ENCODE measurements at places on chromosomes 3 and 15.

DNA sequence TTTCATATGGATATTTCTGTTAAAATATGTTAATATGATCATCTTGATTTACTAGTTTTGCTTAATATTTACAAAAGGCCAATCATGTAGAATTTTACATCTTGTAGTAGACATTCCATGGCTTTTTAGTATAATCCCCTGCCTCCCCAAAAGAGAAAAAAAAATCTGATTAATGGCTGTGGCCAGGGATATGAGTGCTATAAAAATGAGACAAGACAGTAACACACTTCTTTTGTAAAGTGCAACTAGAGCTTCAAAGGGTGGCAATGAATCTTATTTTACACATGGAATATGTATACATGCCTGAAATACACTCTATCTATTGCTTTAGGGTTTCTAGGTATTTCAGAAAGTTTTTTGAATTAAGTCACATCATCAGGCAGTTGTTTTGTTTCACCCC is 112.2 kb upstream of the NANOGP8 start:
- no peak for DNase-seq

DNA sequence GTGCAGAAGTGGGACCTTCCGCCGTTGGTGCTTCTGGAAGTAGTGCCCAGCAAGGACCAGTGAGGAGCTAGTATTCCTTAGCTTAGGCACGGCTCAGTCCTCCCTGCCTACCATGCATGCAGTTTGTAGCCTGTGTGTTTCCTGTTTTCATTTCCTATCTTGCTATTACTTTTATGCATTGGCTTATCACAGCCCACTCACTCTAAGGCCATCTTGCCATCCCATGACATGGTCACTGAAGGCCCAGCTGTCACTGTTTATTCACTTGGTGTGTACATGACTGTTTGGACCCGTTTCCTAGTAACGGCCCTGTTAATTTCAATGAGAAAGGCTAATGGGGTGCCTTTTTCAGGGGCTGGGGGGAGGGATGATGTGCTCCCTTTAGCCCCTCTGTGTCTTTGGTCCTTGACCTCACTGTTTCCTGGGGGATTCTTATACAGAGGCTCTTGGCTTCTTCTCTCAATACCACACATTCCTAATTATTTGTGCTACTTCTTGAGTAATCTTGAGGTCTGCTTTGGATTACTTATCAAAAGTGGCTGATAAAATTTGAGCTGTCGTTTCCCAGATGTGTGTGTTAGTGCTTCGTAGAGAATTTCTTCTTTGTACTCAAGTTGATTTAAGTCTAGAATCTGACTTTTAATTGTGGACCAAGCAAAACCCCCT is 24.5 kb upstream of the TRAK1 start:
- DNase-seq, result no peak

- no peak for DNase-seq
Measured at GRCh38 chr3:169591983-169592644, 71.4 kb downstream of the MECOM start.

DNA sequence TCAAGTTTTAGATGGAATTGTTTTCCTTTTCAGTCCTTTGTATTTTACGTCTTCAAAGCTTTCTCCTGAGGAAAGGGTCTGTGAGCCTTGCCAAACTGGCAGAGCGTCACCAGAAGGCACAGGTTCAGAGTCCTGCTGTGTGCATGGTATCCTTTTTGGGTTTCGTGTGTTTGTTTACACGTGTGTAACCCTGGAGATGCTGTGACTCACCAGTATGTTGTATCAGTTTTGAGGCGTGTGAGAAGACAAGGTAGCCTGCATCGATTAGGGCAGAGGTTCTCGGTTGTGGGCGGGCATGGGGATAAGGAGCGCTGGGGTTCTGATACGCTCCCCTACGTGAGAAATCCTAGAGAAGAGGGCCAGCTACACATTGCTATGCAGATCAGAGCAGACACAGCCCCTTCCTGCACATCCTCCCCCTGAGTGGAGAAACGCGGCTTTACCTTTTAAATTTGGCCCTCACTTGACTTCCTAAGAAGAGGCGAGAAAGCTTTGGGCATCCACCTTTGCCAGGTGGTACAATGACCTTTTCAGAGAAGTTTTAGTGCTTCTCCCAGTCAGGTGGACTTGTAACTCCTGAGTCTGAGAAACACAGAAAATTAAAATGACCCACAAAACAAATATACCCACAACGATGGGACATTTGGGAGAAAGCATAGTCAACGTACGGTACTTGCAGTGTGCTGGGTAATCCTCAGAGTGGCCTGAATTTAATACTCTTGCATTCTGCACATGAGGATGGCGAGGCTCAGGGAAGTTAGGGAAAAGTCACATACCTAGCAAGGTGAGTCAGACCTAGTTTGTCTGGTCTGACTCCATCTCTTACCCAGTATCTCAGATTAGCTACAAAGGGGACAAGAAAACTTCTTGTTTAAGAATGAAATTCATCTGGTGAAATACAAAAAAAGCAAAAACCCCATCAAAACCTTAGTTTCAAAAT is 38.1 kb downstream of the TRAK1 start:
- DNase-seq, result no peak

GRCh38 chr3:171481011-171481410 is 20.8 kb upstream of the TNIK start:
- no peak for DNase-seq

DNA sequence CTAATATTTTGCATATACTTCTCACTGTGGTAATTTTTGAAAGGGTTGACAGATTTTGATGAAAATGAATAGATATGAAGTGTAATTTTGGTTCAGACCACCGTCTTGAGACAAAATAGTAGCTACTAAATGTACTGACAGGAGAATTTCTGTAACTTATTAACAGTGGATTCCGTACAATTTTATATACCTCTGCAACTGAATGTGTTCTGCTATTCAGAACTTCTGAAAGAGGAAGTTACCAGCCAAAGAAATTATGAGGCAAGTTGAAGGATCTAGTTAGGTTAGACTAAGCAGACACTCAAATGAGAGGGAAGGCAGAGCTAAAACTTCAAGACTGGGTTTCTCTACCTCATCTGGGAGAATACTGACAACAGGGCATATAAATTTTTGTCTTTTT is 29.4 kb downstream of the GAP43 start:
- DNase-seq, result no peak

DNA sequence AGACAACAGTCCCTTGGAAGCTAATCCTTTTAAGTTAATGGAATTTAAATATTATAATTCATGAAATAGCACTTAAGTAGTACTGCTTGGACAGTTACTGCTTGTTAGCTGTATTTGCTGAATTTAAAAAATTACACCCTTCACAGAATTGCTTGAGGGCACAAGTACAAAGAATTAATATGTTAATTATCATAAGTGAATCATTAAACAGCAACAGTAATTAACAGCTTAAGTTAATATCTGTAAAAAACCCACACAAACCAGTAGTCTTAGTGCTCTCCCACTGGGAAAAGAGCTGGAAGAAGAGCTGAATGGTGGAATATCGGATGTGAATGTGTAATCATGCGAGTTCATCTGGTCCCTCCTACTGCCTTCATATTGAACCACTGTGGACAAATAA is 232.0 kb downstream of the CD47 start:
- DNase-seq, result no peak

- DNase-seq, result peak; percentile 34
Measured at GRCh38 chr15:89129123-89129815, 41.0 kb downstream of the ABHD2 start.

- no peak for DNase-seq
Measured at GRCh38 chr15:91075739-91076138, 24.3 kb upstream of the SV2B start.

- DNase-seq, result no peak
Measured at GRCh38 chr3:3813013-3813412, 13.8 kb downstream of the LRRN1 start.

DNA sequence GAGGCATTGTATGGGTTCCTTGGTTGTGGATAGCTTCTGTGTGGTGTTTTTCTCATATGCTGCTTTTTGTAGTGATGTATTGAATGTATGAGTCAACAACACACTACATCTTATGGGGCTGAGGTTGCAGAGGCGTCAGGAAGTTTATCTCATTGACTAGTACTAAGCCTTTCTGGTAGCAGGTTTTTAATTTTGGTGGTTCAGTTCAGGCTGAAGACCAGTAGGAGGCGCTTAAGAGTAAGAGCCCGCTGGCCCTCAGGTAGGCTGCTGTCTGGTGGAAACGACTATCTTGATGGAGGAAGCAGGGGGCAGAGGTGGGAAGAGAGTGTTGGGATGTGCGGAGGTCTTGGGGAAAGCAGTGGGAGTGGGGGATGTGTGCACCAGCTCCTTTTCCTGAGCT is 62.4 kb downstream of the RTP4 start:
- no peak for DNase-seq

DNA sequence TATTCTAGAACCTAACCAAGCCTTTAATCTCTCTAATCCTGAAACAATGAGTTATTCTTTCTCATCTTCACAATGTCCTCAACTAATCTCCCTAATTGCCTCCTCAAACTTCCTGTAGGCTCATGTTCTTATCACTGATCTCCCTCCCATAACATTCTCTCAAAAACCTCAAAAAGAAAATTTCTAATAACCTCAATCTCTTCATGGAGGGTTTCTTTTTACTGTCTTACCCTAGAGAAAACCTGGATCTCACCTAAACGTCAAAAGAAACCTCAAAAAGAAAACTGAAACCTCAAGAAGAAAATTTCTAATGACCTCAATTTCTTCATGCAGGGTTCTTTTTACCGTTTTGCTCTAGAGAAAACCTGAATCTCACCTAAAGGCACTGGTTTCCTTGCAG is 150.2 kb downstream of the GSK3B start:
- no peak for DNase-seq

GRCh38 chr3:127637546-127637945 is 8.6 kb downstream of the PODXL2 start:
- DNase-seq, result no peak

DNA sequence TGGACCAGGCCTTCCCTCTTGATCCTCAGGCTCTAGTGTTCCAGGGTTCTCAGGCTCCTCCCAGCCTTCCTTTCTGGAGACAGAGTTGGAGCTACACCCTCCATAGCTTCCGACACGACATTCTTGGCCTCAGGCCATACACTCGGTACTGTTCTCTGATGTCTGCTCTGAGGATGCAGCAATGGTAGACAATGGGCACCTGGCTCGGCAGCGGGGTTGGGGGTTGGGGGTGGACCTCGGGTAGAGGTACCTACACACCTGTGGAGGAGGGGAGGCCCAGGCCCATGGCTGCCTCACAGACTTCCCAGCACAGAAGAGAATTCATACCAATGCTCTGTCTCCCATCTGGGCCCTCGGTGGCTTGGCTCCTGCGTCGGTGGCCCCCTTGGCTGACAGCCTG is 21.4 kb downstream of the CCDC13 start:
- no peak for DNase-seq

DNA sequence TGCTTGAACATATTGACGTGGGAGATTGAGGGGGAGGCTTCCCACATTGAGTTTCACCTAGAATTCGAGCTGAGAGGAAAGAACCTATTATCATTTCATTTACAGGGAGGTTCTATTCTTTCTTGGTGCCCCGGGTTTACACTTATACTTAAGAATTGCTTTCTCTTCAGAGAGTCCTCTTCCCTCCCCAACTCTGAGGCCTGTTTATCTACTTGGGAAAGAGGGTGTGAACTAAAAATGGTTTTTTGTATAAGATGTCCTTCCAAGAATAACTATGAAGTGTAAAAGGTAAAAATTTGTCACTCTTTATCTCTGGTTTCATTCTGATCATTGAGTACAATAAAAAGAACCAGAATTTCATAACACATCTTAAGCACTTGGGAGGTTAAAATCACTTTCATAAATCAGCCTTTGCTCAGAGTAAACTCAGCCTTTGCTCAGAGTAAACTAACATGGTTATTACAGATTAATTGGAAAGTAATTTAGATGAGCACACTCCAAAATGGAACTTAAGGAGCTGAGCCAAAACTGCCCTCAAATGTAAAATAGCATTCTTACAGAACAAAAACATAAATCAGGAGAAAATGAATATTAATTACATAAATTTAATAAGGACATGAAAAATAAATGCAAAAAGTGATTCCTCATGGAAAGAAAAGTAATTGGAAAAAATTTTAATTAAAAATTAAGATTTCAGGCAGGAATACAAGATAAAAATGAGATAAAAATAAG is 75.2 kb downstream of the GADL1 start:
- no peak for DNase-seq

GRCh38 chr3:48451270-48451669 is 4.7 kb downstream of the ATRIP start:
- no peak for DNase-seq

DNA sequence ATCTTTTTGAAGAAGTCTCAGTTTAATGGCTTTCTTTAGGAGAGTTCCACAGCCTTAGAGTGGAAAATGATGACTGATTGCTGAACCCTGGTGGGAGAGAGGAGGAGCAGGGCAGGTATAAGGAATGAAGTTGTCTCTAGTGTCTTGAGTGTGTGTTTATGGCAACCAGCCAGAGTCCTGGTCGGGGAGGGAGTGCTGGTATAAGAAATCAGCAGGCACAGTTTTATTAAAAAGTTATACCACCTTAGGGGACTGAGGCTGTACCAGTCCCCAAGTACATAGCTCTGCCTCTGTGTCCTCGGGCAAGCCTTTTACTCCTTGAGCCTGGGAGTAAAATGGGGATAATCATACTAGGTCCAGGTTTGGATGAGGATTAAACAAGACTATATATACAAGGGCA is 29.8 kb downstream of the SLC22A14 start:
- no peak for DNase-seq

- no peak for DNase-seq
Measured at GRCh38 chr15:89174476-89174875, 46.9 kb downstream of the RLBP1 start.

DNA sequence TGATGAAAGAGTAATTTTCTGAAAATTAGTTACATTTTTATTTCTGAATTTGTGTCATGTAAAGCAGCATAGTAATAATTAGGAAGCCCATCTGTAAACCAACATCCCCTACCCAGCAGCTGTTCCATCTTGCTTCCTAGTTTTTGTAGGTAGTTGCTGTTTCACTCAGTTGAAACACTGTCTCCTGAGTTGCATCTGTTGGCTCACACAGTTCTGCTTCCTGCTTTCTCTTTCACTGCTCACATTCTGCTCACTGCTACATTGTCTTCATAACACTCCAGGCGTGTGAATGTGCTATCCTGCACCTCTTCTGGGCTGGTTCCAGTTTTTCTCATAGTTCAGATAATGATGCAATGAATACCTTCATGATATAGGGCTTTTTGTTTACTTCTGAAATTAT is 123.4 kb downstream of the EPHB1 start:
- no peak for DNase-seq

DNA sequence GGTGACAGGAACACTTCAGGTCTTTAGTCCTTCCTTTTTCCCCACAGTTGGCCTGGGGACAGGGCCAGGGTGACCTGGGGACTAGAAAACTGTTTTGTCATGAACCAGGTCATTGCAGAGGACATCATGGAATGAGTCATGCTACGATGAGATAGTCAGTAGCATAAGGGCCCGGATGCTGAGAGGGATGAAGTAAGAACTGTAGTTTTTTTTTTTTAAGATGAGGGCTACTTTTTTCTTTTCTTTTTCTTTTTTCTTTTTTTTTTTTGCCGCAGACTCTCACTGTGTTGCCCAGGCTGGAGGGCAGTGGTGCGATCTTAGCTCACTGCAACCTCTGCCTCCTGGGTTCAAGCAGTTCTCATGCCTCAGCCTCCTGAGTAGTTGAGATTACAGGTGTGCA is 8.0 kb downstream of the MAP2K5 start:
- DNase-seq, result no peak

- DNase-seq, result peak; percentile 13
Measured at GRCh38 chr3:31472479-31473390, 60.0 kb upstream of the STT3B start.

All from activated CD4-positive, alpha-beta T cell treated with anti-CD3 and anti-CD28 coated beads for 24 hours (primary cell).